Trophoblast cell (in vitro differentiated cells and primary cell): ENCODE measurements at places on chromosomes 16 and 17.

DNA sequence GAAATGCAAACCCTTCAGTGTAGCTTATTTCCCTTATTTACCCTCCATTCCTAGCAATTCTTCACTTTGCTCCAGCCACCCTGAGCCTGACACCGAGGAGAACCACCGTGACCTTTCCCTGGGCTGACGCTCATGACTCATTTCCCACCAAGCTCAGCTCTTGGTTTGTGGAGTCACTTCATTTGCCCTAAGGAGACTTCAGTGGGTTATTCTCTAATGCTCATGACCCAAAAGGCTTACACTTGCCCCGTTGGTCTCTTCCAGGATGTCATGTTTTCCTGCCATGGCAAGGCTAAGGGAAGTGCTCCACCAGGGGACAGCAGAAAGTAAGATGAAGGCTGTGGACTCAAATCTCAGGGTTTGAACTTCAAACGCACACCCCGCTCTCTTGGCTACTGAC lies 161.0 kb downstream of the CBLN1 start:
- H3K36me3 ChIP-seq, result no peaks in the 10 kb centered on the region
- no peaks in the 10 kb centered on the region for H3K4me1 ChIP-seq
- H3K27ac ChIP-seq, result no peak overlapping the region
- no peak overlapping the region for H3K4me3 ChIP-seq
- no peak for DNase-seq

DNA sequence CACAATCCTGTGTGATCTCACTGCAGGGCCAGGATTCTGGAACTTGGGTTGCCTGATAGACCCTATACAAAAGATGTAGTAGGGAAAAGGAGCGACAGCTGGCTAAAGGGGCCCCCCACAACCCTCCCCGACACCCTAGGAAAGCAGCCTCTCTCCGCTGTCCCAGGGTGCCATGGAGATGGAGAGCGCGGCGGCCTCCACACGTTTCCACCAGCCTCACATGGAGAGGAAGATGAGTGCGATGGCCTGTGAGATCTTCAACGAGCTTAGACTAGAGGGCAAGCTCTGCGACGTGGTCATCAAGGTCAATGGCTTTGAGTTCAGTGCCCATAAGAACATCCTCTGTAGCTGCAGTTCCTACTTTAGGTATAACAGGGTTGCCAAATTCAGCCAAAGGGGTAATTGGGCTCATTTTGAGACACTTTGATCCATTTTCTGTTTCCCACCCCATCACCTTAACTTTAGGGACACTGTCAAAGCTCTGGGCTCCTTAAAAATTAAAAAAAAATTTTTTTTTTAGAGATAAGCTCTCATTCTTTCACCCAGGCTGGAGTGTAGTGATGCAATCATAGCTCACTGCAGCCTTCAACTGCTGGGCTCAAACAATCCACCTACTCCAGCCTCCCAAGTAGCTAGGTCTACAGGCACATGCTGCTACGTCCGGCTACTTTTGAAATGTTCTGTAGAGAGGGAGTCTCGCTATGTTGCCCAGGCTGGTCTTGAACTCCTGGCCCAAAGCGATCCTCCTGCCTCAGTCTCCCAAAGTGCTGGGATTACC lies at the start of gene KLHL10:
KLHL10 (plus strand) TSS at position 65 of the 778 bp plus-strand sequence; CDS start at position 173, 108 bp downstream.
- H3K27me3 ChIP-seq, result no peaks in the 10 kb centered on the region
- DNase-seq, result no peak
- peaks cover 4% of the 10 kb centered on the region for H3K4me1 ChIP-seq
- no peak within 1 kb of the TSS for H3K4me3 ChIP-seq
- no peak within 1 kb of the TSS for H3K27ac ChIP-seq
- H3K36me3 ChIP-seq, result no peaks in the 10 kb centered on the region

- DNase-seq, result no peak
- no peaks in the 10 kb centered on the region for H3K36me3 ChIP-seq
- H3K27ac ChIP-seq, result no peak overlapping the region
- H3K4me3 ChIP-seq, result no peak overlapping the region
Measured at GRCh38 chr17:55572139-55572538, 60.9 kb upstream of the SMIM36 start.

GRCh38 chr16:12092544-12092921 lies 116.0 kb downstream of the SNX29 start:
- no peaks in the 10 kb centered on the region for H3K36me3 ChIP-seq
- no peak overlapping the region for H3K27ac ChIP-seq
- no peak overlapping the region for H3K4me3 ChIP-seq
- no peak for DNase-seq
- no peaks in the 10 kb centered on the region for H3K27me3 ChIP-seq

DNA sequence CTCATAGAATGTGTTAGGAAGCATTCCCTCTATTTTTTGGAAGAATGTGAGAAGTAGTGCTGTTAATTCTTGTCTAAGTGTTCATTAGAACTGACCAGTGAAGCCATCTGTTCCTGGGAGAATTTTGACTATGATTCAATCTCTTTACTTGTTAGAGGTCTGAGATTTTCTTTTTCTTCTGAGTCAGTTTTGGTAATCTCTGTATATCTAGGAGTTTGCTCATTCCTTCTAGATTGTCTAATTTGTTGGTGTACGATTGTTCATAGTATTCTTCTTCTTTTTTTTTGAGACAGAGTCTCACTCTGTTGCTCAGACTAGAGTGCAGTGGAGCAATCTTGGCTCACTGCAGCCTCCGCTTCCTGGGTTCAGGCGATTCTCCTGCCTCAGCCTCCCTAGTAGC lies 20.4 kb downstream of the NFATC3 start:
- H3K27me3 ChIP-seq, result no peaks in the 10 kb centered on the region
- no peaks in the 10 kb centered on the region for H3K36me3 ChIP-seq
- H3K4me1 ChIP-seq, result no peaks in the 10 kb centered on the region
- no peak overlapping the region for H3K4me3 ChIP-seq
- H3K27ac ChIP-seq, result no peak overlapping the region

GRCh38 chr16:54987081-54987480 lies 56.4 kb downstream of the IRX5 start:
- no peaks in the 10 kb centered on the region for H3K4me1 ChIP-seq
- no peak overlapping the region for H3K27ac ChIP-seq
- H3K27me3 ChIP-seq, result no peaks in the 10 kb centered on the region
- DNase-seq, result no peak
- H3K36me3 ChIP-seq, result no peaks in the 10 kb centered on the region

GRCh38 chr16:50309527-50310307 lies 43.4 kb downstream of the ADCY7 start:
- no peaks in the 10 kb centered on the region for H3K27me3 ChIP-seq
- no peak overlapping the region for H3K27ac ChIP-seq
- H3K4me3 ChIP-seq, result no peak overlapping the region

- DNase-seq, result no peak
- no peak overlapping the region for H3K4me3 ChIP-seq
- H3K4me1 ChIP-seq, result no peaks in the 10 kb centered on the region
Measured at GRCh38 chr17:57572062-57572461, 173.0 kb downstream of the CCDC182 start.

DNA sequence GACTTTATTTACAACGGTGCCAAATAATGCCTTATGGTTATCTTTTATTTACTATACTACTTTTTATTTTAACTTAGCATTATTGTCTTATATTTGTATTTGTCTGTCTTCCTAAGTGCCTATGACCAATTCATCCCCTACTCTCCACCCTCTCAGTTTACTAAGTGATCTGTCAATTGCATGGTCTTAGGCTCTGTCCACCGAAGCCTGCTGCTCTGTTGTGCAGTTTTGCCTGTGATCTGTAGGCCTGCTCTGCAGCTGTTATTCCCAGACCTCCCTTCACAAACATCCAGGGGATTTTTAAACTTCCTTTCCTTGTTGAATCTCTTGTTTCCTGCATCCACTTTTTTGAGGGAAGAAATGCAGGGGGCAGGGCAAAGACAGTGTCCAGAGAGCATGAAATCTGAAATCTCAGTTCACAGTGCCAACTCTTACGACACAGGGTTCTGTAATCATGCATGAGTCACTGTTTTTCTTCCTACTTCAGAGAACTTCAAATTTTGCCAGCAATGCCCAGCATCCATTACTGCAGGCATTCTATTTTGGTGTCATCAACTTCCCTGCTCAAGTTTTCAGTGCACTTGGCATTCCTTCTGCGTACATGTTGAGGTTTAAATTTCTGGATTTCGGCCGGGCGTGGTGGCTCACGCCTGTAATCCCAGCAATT lies 11.4 kb downstream of the SLFN5 start:
- no peaks in the 10 kb centered on the region for H3K4me1 ChIP-seq
- DNase-seq, result peak; percentile 89
- no peaks in the 10 kb centered on the region for H3K27me3 ChIP-seq
- H3K4me3 ChIP-seq, result no peak overlapping the region
- peaks cover 4% of the 10 kb centered on the region for H3K36me3 ChIP-seq

DNA sequence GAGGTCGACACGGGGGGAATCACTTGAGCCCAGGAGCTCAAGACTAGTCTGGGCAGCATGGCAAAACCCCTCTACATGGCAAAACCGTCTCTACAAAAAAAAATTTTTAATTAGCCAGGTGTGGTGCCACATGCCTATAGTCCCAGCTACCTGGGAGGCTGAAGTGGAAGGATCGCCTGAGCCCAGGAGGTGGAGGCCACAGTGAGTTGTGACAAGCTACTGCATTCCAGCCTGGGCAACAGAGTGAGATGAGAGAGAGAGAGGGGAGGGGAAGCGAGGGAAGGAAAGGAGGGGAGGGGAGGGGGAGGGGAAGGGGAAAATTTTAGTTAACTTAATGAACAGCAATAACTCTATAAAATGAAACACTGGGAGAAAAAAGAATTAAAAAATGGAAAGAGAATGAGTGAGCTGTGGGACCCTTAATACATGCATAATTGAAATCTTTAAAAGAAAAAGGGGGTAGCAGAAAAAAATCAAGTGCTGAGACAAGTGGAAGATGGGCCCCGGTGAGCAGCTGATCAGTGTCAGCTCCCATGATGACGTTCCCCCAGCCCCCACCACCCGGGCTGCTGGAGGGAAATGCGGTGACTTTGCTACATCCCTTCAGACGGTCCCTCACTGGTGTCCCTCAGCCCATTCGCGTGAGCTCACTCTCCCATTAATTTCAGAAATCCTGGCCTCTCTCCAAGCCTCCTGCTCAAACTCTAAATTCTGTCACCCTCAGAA lies 2.7 kb downstream of the ASGR2 start:
- no peak for DNase-seq
- no peak overlapping the region for H3K27ac ChIP-seq
- no peak overlapping the region for H3K4me3 ChIP-seq
- H3K27me3 ChIP-seq, result no peaks in the 10 kb centered on the region
- H3K36me3 ChIP-seq, result no peaks in the 10 kb centered on the region
- H3K4me1 ChIP-seq, result no peaks in the 10 kb centered on the region
